ENCODE measurements at places on chromosomes 6 and 20.
A peak's percentile ranks its signal among the peaks of the same experiment; 100 is the strongest.

GRCh38 chr20:43832096-43832816, 82.4 kb upstream of the TOX2 start:
- no peak for DNase-seq

DNA sequence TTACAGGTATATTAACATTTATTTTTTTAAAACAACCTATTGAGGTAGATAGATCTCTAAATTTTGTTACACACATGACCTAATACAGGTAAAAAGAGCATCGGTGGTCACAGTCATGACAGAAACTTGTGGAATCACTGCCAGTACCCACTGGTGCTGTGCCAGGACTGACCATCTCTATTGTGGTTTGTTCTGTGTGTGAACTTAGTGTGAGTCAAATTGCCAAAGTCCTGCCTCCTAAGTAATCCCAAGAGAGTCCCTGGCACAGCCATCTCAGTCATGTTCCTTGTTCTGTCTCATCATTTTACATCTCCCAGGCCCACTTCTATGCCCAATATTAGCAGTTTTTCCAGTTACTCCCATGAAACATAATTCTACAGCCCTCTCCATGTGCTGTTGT, 21.4 kb downstream of the GSTA2 start:
- no peak for DNase-seq

GRCh38 chr20:39897781-39898466, 791.1 kb downstream of the MAFB start:
- DNase-seq: no peak

DNA sequence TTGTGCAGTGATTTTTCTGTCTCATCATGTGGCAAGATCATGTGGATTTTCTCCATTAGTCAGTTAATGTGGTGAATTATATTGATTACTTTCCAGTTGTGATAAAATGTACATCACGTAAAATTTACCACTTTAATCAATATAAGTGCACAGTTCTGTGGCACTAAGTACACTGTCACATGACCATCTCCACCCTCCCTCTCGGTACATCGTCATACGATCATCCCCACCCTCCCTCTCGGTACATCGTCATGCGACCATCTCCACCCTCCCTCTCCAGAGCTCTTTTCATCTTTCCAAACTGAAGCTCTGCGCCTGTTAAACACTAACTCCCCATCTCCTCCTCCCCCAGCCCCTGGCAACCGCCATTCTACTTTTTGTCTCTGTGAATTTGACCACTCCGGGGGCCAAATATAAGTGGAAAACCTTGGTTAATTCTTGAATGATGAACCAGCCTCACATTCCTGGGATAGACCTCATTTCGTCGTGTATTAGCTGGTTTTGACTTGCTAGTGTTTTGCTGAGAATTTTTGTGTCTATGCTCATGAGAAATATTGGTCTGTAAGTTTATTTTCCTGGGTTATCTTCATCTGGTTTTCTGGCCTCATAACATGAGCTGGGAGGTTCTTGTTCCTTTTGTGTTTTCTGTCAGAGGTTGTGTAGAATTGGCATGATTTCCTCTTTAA, 10.8 kb downstream of the NTSR1 start:
- DNase-seq: no peak

DNA sequence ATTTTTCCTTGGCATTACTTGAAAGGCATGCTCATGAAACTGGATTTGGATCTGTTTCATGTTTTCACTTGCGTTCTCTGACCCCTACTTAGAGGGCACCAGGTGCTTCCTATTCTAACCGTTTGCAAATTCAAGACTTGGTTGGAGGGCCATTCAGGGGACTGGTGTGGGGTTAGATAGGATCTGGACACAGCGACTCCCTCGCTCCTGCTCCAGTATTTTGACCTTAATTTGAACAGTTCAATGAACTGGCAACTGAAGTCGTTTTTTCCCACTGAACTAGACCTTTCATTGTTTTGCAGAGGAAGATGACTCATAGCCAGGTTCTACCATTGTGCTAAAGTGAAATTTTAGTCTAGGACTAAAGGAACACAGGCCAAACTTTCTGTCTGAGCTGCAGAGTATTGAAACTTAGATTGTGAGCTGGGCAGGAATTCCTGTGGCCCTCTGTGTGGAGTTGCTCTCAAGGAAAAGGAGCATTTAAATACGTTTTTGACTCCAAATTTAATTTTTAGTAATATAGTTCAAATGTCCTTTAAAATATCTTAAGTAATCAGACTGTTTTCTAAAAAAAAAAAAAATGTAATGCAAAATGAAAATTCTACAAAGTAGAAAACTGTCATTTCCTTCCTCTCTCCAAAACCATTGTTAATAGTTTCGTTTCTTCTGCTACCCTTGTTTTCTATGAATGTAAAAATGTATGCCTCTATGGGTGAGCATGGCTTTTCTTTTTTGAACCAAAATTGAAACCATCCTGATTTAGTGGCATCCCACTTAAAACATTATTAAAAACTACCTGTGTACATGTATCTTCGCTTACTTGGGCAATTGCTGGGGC, 64.8 kb downstream of the UTRN start:
- DNase-seq: no peak

DNA sequence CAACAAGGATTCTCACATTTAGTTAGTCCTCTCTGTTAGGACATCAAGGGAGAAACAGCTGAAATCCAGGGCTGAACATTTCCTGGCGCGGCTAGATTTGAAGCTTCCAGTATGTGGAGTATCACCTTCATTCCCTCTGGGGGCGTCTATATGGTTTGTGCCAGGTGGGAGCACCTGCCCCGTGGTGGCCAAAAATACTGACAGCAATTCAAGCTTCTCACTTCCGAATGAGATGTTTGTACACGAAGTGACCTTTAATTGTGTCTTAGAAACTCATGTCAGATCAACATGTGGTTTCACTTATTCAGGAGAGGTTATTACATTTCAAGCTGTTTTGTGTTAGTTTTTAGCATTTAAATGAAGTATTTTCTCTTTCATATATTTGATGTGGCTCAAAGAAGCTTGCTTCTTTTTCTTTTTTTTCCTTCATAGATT, 67.3 kb upstream of the ZNF217 start:
- DNase-seq: no peak

GRCh38 chr6:46451343-46451742, 39.9 kb downstream of the RCAN2 start:
- no peak for DNase-seq

- no peak for DNase-seq
Observed at GRCh38 chr6:52910091-52910490, 593 bp upstream of the GSTA3 start.

DNA sequence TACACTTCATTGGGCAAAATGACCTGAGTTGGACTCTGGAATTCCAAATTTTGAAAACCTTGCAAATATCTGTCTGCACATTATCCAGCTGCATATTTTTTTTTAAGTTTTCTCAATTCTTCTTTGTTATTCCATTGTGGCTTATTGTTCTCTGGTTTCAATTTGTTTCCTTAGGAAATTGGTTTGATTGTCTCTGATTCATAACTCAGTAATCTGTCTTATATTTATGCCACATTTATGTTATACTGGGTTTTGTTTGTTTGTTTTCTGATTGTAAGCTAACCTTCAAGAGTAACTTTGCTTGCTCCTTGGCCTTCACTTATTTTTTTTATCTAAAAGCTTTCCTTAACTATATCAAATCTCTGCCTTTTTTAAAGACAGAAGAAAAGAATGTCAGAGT, 193.3 kb upstream of the PLCB4 start:
- no peak for DNase-seq

- no peak for DNase-seq
Observed at GRCh38 chr6:92979281-92979680, 440.1 kb downstream of the EPHA7 start.

DNA sequence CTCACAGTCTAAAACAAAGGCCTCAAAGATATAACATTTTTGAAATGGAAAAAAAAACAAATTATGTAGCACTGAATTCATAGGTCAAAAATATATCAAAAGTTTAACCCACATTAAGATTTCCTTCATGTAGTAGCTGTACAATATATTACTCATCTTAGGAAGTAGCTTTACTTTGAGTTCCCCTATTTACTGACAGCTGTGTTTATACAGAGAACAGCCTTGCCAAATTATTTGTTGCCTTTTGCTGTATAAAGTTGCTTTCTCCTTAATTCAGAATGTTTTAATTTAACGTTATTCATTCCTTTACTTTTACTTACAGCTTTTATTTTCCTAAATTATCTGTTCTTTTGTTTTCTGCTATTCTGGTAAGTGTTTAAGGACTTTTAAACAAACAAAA, 181.0 kb downstream of the COL12A1 start:
- DNase-seq: no peak

- DNase-seq: no peak
Observed at GRCh38 chr20:1872459-1873097, 22.6 kb upstream of the SIRPA start.

- no peak for DNase-seq
Observed at GRCh38 chr6:90905351-90905750, 318.5 kb upstream of the MAP3K7 start.

GRCh38 chr20:38573413-38573812, 7.6 kb upstream of the ADIG start:
- DNase-seq: no peak

DNA sequence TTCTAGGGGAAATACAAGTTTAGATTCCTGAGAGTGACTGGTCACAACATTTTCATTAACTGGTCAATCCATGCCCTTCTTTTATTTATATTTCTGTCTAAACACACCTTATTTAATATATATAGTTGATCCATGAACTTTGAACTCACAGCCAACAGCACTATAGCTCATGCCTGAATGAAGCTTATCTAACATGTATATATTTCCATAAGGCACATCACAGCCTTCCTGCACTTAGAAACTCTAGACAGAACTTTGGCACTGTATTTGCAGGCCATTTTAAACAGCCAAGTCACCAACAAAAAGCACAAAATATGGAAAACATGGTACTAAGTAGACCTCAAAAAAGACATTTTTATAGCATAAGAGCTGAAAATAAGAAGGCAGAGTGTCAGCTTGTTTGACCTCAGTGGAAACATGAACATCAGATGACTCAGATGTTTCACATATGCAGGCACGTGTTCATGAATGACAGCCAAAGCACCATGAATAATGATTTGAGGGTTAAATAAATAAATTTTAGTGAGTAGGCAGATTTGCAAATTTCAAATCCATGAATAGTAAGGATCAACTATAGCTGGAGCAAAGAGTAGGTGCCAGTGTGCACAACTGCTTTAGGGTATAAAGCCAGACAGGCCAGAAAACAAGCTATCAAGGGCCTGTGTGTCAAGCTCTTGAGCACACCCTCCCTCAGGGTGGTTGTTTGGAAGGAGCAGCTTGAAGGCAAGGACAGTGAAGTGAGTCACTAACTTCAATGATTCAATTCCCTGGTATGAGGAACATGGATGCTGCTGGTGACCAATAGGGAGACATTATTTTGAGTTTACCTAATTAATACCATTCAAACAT, 88.9 kb upstream of the NT5E start:
- DNase-seq: no peak

DNA sequence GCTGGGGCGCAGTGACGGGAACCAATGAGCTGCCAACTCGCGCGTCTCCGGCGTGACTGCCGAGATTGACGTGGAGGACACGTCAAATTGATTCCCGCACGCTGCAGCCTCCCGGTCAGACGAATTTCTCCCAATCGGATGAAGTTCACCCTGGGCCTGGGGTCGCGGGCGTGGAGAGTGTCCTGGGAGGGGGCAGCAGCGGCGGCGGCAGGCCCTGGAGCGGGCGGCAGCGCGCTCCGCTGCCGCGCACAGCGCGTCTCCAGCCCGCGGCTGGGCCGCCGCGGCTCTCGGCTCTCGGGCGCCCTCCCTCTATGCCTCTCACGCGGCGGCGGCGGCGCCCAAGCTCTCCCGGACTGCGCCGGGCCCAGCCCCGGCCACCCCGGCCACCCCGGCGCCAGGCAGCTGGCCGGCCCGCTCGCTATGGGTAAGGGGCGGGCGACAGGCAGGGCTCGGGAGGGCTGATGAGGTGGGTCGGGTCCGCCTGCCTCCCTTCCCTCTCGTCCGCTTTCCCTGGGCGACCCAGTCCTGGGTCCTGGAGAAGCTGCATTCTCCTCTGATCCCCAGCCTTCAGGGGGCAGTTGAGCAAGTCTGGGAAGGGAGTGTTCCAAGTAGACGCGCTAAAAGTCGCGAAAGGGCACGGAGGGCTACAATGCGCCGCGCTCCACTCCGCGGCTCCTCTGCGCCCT, at the start of gene PAX1:
Gene PAX1, plus strand, starts transcription at position 90 of the 686 bp plus-strand sequence. Its CDS starts 49 bp downstream, at position 139.
- DNase-seq: no peak

GRCh38 chr20:49821870-49822331, 9.3 kb downstream of the SLC9A8 start:
- no peak for DNase-seq

- no peak for DNase-seq
Observed at GRCh38 chr6:169684056-169684455, 17.8 kb downstream of the WDR27 start.

DNA sequence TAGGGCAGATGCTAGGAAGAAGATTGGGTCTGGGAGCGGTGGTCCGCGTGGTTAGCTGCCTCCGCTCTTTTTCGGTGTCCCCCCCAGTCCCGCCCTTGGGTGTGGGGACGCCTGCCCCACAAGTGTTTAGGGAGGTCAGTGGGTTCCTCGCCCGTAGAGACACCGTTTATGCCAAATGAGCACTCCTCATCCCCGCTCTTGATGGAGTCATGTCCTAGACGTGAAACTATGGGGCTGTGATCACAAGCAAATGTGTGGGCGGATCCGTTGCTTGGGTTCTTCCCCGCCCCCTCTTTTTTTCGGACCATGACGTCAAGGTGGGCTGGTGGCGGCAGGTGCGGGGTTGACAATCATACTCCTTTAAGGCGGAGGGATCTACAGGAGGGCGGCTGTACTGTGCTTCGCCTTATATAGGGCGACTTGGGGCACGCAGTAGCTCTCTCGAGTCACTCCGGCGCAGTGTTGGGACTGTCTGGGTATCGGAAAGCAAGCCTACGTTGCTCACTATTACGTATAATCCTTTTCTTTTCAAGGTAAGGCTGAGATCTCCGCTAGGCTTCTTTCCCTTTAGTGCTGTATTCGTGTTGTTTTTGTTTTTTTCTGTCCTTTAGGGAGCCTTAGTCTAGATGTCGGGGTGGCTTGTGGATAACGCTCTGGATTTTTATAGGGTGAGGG, at the start of gene HSP90AB1:
Gene HSP90AB1, plus strand, starts transcription at position 439 of the 675 bp plus-strand sequence. CDS start 1,529 bp downstream, outside the sequence.
- peak; percentile 97 for DNase-seq

- DNase-seq: peak; percentile 60
Observed at GRCh38 chr6:159606786-159607185, 86.3 kb downstream of the SOD2 start.

- no peak for DNase-seq
Observed at GRCh38 chr6:121770943-121771342, 335.5 kb downstream of the GJA1 start.

GRCh38 chr6:170223718-170224693, 66.9 kb downstream of the DLL1 start:
- DNase-seq: no peak

- DNase-seq: peak; percentile 97
Observed at GRCh38 chr20:43681468-43681942, 14.6 kb downstream of the MYBL2 start.

- DNase-seq: no peak
Observed at GRCh38 chr6:98044151-98044561, 761.1 kb upstream of the MMS22L start.

DNA sequence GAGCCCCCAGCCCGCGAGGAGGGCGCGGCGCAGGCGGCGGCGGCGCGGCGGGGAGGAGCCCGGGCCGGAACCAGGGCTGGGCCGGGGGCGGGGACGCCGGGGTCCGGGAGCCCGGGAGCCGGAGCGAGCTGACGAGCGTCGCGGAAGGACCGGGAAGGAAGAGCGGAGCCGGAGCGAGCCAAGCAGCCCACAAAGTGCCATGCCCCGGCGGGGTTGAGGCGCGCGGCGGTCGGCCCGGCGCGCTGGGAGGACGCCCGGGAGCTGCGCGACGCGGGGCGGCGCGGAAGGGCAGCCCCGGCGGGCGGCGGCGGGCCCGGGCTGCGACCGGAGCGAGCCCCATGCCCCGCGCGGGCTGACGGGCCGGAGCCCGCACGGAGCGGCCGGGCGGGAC, 289 bp downstream of the FOXP4 start:
- DNase-seq: no peak

GRCh38 chr6:33174784-33175183, 17.5 kb downstream of the COL11A2 start:
- no peak for DNase-seq
